ENCODE measurements at places on chromosomes 2 and 18. TPM values are rescaled to one million over a fixed set of nuclear protein-coding genes. Genes with fewer than 3 reads are reported as not detected.

PER2 gene
- 14.8 TPM for total RNA-seq

- no peak for DNase-seq
Measured at GRCh38 chr2:36271266-36271665, 84.3 kb upstream of the CRIM1 start.

DNA sequence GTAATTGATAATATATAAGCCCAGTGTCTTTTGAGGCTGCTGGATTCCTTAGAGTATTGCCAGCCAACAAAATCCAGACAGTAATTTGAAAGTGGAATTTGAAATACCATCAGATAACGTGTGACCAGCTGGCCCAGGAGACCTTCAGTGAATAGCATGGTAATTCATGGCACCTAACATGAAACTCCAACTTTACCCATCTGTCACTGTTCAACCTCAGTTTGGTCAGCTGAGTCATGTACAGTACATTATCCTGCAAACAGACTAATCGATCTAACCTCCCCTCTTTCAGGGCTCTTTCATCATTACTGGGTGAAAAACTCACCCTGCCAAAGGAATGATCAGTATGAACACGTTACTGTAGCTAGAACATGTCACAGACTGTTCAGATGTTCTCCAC is 230.6 kb downstream of the DOK6 start:
- DNase-seq, result no peak

DNA sequence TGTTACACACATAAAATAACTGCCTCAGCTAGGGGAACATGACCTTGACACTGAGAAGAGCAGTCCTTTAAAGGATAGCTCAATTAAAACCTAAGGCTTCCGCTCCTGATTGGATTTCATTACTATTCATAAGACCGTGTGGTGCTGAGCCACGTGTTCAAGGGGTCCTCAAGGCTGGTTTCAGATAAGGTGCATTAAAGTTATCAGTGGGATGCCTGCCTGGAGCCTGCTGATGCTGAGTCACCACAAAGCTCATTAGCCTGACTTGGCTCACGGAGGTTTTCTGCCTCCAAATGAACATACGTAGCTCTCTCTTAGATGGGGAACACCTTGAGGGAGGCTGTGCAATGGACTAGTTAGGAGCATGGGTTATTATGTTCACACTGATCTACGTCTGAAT is 518.9 kb downstream of the TDRD15 start:
- no peak for DNase-seq

ZFAND2B gene
- total RNA-seq, result 25.7 TPM

TUBB8B gene
- total RNA-seq, result 0.35 TPM

GRCh38 chr2:120140866-120141265 is 82.3 kb downstream of the TMEM185B start:
- DNase-seq, result no peak

SFTPB gene
- total RNA-seq, result not detected

- no peak for DNase-seq
Measured at GRCh38 chr2:29423061-29423666, 307.9 kb downstream of the CLIP4 start.

IKZF2 gene
- total RNA-seq, result 26.0 TPM

DNA sequence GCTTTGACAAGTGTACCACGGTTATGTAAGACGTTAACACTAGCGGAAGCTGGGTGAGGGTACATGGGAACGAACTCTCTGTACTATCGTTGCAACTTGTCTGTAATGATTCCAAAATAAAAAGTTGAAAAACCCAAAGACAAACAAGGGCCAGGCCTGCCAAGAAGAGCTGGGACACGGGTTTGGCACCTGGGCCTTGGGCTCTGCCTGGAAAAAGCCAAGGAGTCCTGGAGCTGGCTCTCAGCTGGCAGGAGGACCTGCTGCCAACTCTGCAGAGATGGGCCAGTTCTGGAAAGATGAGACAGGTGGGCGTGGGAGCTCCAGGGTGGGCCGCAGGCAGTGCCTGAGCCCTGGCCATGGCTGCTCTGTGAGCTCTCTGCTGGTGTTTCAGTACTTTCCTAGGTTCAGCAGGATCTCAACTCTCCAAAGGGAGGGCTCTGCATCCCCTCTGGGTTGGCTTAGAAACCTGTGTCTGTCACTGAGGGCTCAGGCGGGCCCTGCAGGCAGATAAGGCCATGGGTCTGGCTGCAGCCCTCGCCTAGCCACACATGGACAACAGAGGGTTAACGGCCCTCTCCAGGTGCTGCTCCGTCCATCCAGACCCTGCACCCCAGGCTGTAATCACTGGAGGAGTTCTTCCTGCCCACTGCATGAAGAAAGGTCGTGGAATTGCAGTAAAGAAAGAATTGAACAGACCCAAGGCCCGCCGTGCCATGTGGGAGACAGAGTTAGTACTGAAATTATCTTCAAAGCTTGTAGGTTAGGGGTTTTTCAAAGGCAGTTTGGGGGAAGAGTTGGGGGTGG is 89.9 kb downstream of the RHOB start:
- no peak for DNase-seq

NAGK gene
- total RNA-seq, result 63.2 TPM

- peak; percentile 92 for DNase-seq
Measured at GRCh38 chr2:74440378-74441169, 1.2 kb downstream of the RTKN start.

- no peak for DNase-seq
Measured at GRCh38 chr2:215848146-215848545, 165.2 kb downstream of the MREG start.

DSG3 gene
- 1.8 TPM for total RNA-seq

DNA sequence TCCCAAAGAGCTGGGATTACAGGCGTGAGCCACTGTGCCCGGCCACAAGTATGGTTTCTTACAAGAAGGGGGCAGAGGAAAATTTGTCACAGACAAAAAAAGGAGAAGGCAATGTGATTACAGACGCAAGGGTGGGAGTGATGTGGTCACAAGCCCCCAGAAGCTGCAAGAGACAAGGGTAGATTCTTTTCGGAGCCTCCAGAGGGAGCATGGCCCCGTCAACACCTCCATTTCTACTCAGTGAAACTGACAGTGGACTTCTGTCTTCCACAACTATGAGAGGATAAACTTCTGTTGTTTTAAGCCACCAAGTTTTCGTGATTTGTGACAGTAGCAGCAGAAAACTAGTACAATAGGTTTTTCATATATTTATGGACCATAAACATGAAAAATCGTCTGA is 2.1 kb upstream of the TCF7L1 start:
- DNase-seq, result no peak

GRCh38 chr2:4144731-4145130 is 441.4 kb downstream of the DCDC2C start:
- no peak for DNase-seq

HEATR5B gene
- 13.1 TPM for total RNA-seq

- no peak for DNase-seq
Measured at GRCh38 chr2:14420851-14421250, 211.7 kb upstream of the LRATD1 start.
